ENCODE measurements at places on chromosomes 1 and 21.

GRCh38 chr1:71695821-71696220, 586.5 kb downstream of the NEGR1 start:
- no peak for DNase-seq

DNA sequence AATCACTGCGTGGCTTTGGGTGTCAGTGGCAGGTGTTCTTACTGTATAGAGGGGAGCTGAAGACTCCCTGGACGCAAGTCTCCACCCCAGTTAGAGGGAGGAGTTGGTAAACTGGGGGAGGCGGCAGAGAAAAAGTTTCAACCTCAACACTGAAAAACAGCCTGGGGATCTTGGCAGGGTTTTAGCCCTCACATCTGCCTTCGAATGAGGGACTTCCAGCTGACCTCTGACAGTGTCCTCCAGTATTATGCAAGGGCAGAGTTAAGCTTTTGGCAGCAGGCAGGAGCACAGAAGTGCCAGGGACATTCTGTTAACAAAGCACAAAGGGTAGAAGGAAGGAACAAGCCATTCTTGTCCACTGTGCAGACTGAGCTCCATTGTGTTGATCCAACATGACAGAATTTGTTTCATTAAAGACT, 41.2 kb upstream of the RAB4A start:
- DNase-seq: no peak

DNA sequence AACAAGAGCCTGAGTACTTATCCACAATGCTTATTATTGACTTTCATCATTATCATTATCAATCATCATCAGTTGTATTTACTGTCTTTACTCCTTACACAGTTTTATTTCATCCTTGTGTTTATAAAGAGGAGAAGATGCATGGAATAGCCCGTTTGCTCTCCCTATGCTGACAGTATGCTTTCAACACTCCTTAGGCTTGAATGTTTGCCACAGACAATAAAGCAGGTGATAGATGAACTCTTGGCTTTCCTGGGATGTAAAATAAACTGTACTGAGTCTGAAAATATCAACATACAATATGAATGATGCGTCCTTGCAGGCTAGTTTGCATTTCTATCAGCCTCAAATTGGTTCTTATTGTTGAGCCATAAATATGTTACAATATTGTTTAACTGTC, 891.8 kb upstream of the NCAM2 start:
- DNase-seq: no peak

GRCh38 chr1:93692983-93693591, 11.4 kb upstream of the BCAR3 start:
- no peak for DNase-seq

DNA sequence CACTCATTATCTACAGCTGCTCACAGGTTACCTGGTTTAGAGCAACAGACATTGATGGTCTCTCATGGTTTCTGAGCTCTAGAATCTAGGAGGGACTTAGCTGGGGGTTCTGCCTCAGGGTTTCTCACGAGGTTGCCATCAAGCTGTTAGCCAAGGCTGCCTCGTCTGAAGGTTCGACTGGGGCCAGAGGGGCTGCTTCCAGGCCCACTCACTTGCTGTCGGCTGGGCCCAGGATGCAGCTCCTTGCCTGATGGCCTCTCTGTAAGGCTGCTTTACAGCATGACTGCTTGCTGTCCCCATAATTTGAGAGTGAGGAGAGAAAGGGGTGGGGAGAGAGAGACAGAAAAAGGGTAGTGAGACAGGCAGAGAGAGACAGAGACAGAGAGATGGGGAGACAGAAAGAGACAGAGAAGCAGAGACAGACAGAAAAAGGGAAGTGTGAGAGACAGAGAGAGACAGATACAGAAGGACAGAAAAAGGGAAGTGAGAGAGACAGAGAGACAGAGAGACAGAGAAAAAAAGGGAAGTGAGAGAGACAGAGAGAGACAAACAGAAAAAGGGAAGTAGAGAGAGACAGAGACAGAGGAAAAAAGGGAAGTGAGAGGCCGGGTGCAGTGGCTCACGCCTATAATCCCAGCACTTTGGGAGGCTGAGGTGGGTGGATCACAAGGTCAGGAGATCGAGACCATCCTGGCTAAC, 106.8 kb upstream of the C1orf174 start:
- no peak for DNase-seq

DNA sequence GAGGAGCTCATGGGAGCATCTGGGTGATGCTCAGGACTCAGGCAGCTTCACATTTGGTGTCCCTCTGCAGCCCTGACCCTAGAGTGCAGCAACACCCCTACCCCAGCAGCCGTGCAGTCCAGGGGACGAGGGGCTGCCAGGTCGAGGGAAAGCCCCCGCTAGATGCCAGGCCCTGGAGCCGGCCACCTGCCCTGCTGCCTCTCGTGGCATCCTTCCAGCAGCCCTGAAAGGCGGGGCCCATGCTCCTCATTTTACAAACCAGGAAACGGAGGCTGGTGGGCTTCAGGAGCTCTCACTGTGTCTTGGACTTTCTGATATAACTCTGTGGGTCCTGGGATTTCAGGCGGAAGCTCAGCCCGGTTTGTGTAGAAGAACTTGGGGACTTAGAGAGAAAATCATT, 120.5 kb upstream of the WNT4 start:
- no peak for DNase-seq

GRCh38 chr1:59025898-59026426, 242.1 kb upstream of the JUN start:
- DNase-seq: no peak

DNA sequence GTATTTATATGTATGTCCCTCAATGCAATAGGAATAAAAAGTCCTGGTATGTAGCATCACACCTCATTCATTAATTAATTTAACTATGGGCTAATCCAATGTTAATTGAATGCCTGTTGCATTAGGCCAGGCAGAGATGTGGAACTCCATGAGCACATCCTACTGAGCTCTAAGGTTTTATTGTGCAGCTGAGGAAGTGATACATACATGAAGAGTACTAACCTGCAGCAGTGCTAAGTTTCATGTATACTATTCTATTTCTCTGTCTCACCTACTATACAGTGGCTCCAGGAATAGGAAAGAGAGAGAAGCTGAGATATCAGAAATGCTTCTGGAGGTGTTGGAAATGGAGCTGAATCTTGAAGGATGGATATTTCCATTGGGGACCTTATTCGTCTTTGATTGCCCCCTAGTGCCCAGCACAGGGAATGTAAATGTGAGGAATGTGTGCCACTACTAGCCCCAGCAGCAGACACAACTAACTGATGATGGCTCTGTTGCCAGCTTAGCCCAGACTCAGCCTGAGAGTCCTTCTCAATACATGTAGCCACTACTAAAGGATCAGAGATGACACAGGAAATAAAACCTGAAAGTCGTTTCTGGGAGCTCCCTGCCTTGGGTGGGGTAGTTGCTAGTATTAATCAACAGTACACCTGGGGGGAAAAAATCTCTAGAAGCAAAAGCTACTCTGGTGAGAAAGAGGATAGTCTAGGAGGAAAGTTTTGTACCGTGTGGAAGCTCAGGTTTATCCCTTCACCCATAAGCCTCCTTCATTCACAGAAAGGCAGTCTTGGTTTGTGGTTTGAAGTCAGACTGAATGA, 173.3 kb upstream of the FOXD3 start:
- DNase-seq: no peak

DNA sequence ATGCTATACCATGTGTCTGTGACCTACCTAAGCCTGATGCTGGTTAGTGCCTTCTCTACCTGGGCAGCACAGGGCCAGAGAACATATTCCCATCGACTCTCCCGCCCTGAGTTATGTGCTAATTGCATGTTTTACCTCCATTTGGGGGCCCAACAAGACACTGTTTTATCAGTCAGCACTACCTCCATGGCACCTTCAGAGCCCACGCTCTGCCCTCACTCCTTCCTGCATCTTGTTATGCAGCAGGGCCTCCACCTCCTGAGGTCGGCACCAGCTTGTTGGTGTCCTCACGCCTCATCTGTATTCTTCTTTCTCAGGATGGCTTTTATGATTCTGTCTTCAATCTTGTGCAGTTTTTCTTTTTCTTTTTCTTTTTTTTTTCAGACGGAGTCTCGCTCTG, 11.9 kb downstream of the WNT9A start:
- DNase-seq: no peak

DNA sequence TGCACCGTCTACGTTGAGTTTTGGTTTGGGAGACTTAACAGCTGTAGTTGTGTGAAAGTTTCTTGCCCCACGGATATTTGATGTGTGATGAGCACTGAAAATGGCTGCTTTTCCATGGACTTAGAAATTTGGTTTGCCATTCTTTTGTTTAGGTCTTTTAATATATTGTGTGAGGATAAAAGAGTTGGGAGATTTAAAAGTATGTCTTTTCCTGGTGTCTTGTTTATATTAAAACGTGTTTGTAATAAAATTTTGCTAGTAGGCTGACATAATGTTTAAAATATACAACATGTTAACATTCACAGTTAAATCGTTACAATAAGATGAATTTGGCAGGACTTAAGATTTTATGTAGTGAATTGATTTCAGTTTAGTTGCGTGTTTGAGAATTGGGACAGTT, 106.9 kb downstream of the DYRK1A start:
- no peak for DNase-seq

DNA sequence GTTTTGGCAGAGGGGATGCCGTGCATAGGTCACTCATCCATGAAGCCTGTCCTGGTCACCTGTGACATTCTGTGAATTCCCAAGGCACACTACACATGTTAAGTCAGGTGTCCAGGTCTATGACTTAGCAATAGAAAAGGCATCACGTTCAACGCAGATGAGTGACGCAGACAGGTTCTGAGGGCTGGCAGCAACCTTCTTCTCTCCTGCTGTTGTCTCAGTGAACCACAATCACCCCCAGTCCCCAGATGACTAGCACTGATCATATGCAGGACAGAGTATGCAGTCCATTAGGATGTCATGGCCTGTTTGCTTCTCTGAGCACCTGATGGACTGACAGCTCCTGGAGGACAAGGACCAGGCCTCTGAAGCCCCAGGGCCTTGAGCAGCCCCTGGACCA, 157.8 kb upstream of the KAZN start:
- no peak for DNase-seq

- DNase-seq: no peak
Measured at GRCh38 chr1:35888255-35888654, 5.2 kb downstream of the AGO1 start.

GRCh38 chr1:223189903-223190724, 47.1 kb upstream of the TLR5 start:
- DNase-seq: peak; percentile 37

- DNase-seq: peak; percentile 21
Measured at GRCh38 chr1:42334240-42335049, 590 bp downstream of the FOXJ3 start.

DNA sequence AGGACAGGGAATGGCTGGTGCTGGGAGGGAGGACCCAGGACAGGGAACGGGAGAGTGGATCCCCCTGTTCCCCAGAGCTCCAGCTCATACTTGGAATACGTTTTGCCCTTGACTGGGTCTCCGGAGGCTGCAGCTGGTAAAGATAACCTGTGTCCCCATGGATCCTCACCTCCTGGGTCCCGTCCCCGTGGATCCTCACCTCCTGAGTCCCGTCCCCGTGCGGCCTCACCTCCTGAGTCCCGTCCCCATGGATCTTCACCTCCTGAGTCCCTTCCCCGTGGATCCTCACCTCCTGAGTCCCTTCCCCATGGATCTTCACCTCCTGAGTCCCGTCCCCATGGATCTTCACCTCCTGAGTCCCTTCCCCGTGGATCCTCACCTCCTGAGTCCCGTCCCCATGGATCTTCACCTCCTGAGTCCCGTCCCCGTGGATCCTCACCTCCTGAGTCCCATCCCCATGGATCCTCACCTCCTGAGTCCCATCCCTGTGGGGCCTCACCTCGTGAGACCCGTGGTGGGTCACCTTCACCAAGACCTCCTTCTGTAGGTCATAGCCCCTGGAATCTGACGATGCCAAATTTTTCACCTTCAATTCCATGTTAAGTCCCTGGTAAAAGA, 61.4 kb downstream of the SCCPDH start:
- DNase-seq: no peak

DNA sequence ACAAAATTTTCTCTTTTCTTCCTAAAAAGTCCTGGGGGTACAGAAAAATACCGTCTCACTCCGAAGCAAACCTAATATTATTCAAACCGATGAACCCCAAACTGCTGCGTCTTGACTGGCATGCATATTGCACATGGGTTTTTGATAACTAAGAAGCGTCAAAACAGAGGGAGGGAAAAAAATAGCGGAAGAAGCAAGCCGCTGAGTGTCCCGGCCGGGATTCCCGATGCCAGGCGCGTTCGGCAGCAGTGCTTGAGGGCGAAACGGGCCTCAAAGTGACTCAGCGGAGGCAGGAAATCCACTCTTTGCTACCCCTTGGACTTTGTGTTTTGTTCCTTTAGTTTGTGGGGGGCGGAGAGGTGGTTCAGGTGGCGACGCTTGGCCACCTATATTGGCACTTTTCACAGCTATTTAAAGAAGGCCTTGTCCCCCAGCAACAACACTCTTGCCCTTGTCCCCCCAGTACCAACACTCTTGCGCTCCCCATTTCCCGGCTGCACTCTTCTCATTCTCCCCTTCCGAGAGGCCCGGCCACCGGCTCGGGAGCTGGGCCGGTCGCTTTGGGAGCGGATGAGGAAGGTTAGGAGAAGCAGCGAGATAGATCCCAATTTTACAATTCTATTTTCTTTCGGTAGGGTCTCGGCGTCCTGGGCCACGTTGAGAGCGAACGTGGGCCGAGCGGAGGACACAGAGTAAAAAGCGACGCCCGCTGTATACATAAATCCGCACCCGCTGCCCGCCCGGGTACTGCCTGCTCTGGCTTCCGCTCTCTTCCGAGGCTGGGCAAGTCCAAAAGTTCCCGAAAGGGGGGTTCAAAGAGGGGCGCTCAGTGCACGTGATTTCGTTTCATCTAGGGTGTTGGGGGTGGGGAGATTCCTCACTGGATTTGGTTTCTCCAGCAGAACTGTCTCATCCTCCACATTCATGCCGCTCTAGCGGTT, 2.5 kb downstream of the LMX1A start:
- no peak for DNase-seq

GRCh38 chr1:181577475-181577874, 94.2 kb downstream of the CACNA1E start:
- no peak for DNase-seq

DNA sequence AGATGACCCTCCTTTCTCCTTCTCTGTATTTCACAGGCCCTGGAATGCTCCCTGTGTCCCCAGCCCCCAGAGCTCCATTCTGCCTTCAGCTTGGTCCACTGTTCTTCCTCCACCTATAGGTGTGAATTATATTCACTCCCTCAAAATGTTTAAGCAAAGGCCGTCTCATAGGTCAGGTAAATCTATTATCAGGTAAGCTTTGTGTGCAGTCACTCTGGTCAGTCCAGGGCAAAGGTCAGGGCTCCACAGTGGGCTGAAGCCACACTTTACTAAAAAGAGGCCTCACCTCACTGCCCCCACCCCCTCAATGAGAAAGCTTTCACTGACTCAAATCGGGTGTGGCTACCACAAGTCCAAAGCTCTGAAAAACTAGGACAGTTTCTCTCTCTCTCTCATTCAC, 65.9 kb downstream of the DNTTIP2 start:
- no peak for DNase-seq

- DNase-seq: no peak
Measured at GRCh38 chr1:198088360-198089071, 68.3 kb upstream of the NEK7 start.

DNA sequence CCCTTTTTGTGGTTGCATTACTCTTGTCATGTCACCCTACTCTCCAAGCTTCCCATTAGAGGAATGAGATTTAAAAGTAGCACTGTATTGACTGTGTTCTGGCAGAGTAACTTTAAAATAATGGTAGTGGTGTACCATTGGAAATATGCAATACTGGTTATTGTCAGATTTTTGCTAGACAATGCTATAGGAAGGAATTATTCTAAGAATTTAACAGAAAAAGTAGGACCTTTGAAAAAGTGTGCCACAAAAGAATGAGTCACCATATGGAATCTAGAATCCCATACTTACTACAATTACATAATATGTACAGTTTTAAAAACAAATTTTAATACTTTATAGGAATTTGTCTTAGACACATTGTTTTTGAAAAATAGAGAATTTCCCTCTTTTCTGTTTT, 13.8 kb downstream of the MIER1 start:
- DNase-seq: no peak
